ENCODE measurements at places on chromosomes 7 and 10. TPM values are rescaled to one million over a fixed set of nuclear protein-coding genes. Genes with fewer than 3 reads are reported as not detected.

The NCF1 gene
- 0.31 TPM for total RNA-seq

The DNAJB9 gene
- total RNA-seq: 18.5 TPM

The NOS3 gene
- total RNA-seq: 15.5 TPM

The GLI3 gene
- 6.7 TPM for total RNA-seq

The USP54 gene
- total RNA-seq: 25.0 TPM

The ZNF488 gene
- total RNA-seq: 4.5 TPM

The OPN1SW gene
- total RNA-seq: not detected

The NPC1L1 gene
- total RNA-seq: not detected

The BAIAP2L1 gene
- total RNA-seq: 16.6 TPM

DNA sequence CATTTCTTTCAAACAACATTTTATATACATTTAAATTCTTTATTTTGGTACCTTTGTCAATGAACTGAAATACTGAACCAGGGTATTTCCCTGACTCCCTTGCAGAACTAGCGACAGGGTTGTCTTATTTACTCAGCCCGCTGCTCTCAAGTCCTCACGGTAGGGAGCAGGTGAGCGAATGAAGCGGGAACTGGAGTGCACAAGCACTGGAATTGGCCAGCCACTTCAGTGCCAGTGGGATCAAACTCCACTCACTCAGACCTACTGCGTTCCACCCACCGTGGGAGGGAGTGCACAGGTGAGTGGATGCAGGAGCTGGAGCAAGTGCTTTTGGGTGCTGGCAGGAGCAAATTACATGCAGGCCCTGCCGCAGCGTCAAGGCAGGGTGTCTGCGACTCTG lies 28.1 kb upstream of the NEUROD6 start:
- DNase-seq: no peak

DNA sequence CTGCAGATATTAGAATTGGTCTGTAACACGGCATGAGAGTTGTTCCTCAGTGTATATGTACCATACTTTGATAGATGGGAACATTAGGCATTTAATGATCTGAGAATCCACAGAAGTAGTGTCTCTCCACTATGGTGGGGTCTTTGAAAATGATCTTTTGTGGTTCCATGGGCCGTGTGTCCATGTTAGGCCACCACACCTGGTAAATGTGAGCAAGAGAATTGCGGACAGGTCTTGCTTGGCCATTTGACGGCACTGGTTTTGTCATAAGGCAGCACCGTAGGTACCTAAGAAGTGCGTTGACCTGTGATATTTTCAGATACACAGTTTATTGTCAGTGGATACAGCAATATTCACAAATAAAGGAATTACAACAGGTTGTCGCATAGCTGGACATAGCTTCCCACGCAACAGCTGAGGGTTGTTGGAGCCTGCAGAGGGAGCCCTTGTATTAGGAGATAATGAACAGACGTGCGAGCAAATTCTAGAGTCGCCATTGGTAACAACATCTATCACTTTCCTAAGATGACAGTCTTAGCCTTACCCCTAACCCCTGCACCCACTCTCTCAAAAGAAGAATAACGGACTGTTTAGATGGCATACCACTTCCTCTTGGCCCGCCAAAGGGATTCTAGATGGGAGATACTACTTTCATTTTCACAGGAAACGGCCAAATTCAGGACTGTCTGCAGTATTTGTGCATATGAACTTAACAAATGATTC lies 111.4 kb downstream of the COL28A1 start:
- DNase-seq: peak; percentile 50

DNA sequence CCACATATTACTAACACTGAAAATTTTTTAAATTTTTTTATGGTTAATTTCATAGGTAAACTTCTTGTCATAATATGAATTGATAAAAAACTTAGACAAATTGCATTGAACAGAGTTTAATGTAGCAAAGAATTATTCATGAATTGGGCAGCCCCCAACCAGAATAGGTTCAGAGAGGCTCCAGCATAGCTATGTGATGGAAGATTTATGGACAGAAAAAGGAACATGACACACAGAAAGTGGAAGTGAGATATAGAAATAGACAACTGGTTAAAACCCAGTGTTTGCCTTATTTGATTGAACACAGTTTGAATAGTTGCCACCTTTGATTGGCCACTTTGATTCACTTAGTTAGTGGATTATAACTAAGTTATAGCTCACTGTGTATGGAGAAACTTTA lies 87.2 kb downstream of the AHR start:
- DNase-seq: no peak

GRCh38 chr10:99827936-99828335 lies 45.5 kb downstream of the ABCC2 start:
- no peak for DNase-seq

GRCh38 chr10:34544400-34544799 lies 270.7 kb downstream of the PARD3 start:
- DNase-seq: no peak

DNA sequence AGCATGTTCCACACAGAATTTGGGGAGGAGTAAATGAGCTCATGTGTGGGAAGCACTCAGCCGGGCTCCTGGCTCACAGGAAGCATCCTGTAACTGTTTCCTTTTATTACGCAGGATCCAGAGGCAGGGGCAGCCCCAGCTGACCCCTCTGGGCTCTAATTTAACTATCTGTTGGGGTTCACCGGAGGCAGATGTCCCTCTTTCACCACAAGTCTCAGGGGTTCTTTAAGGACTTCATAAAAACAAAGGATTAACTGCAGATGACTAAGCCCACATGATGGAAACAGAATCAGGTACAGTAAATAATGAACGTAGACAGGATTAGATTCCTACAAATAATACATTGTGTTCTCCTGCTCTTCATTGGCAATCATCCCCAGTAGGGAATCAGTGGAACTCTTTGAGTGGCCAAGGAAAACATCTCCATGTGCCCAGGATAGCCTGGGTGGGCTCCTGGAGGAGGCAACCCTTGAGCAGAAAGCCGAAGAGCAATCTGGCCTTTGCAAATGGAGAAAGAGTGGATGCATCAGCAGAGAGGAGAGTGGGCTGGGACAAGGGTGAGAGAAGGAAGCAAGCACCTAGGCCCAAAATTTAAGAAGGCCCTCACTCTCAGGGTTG lies 24.6 kb downstream of the TBXAS1 start:
- no peak for DNase-seq

GRCh38 chr7:36473454-36474282 lies 84.0 kb downstream of the ANLN start:
- DNase-seq: peak; percentile 24

DNA sequence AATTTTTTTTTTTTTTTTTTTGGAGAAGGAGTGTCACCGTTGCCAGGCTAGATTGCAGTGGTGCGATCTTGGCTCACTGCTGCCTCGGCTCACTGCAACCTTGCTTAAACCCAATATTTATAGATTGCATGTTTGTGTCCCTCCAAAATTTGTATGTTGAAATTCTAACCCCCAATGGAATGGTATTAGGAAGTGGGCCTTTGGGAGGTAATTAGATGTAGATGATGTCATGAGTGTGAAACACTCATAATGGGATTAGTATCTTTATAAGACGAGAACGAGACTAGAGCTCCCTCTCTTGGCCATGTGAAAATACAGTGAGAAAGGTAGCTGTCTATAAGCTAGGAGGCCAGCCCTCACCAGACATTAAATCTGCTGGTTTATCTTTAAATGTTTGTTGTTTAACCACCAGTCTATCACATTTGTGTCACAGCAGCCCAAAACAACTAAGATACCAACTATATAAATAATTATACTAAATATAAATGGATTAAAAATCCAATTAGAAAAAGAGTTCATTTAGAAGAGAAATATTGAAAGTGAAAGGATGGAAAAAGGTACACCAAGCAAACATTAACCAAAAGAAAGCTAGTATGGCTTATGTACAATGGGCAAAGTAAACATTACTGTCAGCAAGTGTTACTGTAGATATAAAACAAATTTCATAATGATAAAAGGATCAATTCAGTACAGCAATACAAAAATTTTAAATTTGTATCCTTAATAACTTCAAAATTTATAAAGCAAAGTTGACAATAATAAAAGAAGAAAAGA lies 9.3 kb downstream of the TCAF1 start:
- DNase-seq: peak; percentile 30

- DNase-seq: no peak
Observed at GRCh38 chr7:129266181-129266580, 41.4 kb downstream of the AHCYL2 start.

DNA sequence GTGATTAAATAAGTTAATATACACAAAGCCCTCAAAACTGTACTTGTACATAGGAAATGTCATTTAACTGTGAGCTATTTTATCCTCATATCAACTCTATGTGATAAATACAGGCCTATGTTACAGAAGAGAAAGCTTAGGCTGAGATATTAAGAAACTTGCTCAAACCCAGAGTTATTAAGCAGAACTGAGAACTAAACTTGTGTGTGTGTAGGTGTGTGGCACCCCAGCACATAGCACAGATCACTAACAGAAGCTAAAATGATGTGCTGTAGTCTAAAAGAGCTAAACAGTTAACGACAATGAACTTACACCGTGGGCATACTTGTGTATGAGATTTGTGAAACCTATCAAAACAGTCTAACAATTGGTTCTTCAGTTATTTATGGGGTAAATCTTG lies 34.5 kb downstream of the MTPN start:
- DNase-seq: no peak

DNA sequence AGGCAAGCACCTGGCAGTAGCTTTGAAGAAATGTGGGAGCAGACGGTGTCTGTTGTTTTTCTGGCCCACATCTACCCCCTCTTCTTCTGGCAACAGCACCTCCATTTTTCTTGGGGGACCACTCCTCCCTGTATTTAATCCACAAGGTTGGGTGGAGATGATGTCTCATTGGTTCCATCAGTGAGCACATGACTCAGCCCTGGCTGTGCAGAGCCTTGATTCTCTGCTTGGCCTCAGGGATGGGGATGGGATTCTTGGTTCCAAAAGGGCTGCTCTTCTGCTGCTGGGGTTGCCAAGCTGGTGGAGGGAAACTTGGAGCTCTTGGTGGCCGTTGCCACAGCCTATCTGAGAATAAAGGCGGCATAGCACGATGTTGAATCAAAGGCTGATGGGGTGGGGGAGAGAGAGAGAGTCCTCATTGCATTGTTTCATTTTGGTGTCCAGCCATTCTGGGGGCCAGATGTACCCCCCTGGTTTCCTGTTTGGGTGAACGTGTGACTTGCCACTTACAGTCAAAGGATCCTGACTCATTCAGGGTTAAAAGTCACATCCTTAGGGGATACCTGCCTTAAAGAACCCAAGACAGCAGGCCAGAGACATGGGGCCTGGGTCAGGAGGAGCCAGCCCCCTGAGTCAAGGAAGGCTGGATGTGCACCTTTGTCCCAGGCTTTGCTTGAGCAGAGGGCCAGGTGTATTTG lies 25.9 kb downstream of the GRK5 start:
- no peak for DNase-seq

GRCh38 chr10:128437786-128438345 lies 311.6 kb upstream of the MKI67 start:
- no peak for DNase-seq

DNA sequence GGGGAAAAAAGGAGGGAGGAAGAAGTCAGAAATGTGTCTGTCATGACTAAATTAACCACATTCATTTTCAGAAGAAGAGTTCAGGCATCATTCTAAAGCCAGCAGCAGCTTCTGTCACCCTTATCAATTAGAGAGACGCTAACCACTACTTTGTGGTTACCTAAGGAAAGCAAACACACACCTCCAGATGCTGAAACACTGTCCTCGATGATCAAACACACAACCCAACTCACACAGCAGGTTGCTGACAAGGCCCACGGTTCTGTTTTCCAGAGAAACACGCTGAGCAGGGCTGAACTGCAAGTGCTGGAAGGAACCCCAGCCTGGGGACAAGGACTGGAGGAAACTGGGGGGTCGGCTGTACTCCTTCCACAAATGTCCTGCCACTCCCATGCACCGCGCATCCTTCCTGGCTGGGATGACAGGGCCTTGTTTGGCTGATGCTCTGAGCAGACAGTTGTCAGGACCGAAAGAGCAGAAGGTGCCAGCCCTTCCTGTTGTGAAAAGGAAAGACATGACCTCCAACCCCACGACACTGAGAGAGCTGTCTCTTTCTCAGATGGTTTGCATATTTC lies 36.6 kb downstream of the PRKCQ start:
- no peak for DNase-seq

- DNase-seq: no peak
Observed at GRCh38 chr7:70612811-70613210, 519.1 kb upstream of the GALNT17 start.

DNA sequence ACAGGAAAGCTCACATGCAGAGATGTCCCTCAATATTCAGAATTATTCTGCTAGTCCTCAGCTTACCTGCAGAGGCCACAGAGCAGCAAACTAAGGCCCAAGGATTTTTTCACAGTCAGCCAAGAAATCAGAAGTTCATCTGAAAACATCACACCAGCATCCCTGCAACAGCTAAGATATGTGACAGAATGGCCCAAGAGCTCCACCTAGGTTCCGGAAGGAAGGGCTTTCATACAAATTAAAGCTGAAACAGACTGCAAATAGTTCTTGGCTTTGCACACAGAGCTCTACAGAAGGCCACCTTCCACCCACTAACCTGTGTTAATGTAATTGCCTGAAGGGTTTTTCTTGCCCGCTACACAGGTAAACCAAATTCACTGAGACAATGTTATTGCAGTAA lies 438.8 kb upstream of the C7orf33 start:
- DNase-seq: peak; percentile 24

DNA sequence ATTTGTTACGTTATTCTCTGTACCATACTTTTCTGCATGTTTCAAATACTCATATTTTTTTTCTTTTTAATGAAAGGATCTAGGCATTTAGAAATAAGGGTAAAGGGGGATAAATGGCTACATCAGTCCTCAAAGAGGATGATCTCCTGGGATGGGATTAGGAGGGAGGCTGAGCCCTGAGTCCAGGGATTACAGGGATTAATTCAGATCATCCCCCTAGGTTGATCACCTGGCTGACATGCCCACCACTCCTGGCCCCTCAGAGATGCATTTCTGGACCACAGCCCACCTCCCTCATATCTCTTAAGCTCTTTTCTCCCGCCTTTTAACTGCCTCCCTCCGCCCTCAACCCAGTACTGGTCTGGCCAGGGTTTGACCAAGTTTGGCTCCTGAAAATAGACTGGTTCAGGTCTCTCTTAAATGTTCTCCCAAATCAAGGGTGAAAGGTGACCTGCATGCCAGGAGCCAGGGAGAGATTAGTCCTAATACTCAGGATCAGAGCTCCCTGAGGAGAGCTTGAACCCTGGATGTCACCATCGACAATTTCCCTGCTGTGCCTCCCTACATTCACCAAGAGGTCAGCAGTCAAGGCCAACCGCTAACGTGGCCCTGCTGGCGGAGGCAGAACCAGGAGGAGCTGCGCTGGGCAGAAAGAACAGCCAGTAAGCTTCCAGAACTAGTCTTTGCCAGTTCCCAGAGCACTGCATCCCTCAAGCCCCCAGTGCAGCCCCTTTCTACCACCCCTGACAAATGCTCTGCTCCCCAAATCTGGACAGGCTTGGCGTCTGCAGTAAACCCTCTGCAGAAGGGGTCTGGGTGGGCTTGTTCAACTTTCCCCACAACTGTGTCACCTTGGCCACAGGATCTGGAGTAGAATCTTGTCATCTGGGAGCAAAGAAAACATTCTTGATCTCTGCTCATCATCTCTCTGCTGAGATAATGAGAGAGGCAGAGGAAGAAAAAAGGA lies 3.0 kb upstream of the CCDC136 start:
- DNase-seq: peak; percentile 15

DNA sequence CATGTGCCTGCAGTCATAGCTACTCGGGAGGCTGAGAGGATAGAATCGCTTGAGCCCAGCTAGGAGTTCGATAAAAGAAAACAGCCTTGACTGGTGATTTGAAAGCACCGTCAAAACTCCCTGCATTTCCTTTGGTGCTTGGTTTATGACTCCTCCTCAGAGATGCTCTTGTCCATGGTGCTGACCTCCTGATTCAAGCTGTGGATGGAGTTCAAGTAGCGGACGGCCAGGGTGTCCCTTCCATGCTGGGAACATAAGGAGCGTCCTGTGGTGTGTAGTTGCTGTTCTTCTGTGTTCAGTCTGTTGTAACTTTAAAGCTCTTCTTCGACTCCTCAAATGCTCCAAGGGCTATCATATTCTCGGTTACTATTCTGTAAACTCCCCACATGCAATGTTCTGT lies 382.5 kb upstream of the KIAA1217 start:
- peak; percentile 7 for DNase-seq

Data from H7 (cell line).